ENCODE measurements at places on chromosomes 6 and 20. TPM values are rescaled to one million over a fixed set of nuclear protein-coding genes. Genes with fewer than 3 reads are reported as not detected.
A peak's percentile ranks its signal among the peaks of the same experiment; 100 is the strongest.

DNA sequence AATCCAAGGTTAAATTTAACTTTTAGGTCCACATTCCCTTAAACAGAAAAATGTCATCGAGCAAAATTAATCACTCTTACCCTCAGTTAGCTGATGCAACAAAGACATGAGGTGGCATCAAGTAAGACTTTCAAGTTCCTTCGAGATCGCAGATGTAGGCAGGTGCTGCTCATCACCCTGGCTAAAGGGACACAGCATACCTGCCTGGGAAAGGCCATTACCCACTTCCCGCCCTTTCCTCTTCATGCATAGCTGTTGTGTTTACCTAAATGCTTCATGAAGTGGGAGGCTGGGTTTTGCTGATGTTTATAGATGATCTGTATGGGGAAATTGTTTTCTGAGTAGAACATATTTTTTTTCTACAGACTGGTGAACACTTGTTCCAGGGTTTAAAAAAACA, 67.7 kb downstream of the GFRA4 start:
- DNase-seq: no peak

The OR12D3 gene
- total RNA-seq: not detected

- DNase-seq: no peak
Measured at GRCh38 chr6:169918239-169918953, 167.0 kb downstream of the ERMARD start.

GRCh38 chr6:139054001-139054400, 25.5 kb downstream of the ABRACL start:
- no peak for DNase-seq

GRCh38 chr20:719816-720215, 44.2 kb upstream of the SCRT2 start:
- no peak for DNase-seq

The F13A1 gene
- not detected for total RNA-seq

DNA sequence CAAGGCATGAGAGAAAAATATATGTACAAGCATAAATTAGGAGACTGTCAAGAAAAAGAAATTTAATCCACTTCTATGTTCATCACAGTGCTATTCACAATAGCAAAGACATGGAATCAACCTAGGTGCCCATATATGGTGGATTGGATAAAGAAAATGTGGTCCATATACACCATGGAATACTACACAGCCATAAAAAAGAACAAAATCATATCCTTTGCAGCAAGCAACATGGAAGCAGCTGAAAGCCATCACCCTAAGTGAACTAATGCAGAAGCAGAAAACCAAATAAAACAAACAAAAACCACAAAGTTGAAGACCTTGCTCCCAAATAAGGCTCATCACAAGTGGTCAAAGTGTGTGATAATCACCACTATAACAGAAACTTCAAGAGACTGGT, 36.7 kb downstream of the USP45 start:
- no peak for DNase-seq

- no peak for DNase-seq
Measured at GRCh38 chr6:168905451-168906090, 348.1 kb downstream of the THBS2 start.

- peak; percentile 68 for DNase-seq
Measured at GRCh38 chr20:38692436-38693411, 31.6 kb upstream of the SLC32A1 start.

DNA sequence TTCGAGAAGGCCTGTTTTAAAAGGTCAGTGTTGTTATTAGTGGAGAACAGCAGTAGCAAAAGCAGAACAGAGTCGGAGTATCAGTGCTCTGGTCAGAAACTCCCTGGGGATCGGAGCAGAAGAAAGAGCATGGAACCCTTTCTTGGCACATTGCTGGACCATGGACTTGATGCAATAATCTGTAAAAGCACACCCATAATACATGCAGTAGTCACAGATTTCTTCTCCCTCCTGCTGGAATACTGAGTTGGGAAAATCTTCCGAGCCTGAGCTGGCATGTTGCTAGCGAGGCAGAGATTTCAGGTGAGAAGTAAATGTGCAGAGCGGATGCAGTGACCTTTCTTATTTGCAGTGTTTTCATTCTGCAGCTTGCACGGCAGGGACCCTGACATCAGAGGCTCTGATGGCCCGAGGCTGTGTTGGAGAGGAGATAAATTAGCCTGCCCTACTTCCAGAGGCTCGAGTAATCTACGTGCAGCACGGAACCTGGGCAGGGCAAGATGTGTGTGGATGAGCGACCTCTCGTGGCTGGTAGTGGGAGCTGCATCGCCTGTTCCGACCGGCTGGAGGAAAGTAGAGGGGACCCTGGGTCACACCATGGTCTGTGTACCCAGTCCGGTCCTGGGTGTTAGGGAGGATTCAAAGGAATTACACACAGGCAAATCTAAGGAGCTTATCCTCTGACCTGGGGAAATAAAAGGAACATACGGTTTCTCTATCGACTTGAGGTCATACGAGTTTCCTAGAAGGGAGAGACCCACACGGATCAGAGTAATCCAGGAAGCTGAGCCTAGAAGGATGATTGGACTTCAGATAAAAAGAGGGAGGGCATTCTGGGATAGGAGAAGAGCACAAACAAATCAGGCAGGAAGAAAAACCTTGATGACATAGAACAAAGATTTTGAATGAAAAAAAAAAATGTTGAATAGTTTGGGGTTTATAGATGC, 137.0 kb upstream of the STMND1 start:
- DNase-seq: peak; percentile 64

The ENPP3 gene
- not detected for total RNA-seq

DNA sequence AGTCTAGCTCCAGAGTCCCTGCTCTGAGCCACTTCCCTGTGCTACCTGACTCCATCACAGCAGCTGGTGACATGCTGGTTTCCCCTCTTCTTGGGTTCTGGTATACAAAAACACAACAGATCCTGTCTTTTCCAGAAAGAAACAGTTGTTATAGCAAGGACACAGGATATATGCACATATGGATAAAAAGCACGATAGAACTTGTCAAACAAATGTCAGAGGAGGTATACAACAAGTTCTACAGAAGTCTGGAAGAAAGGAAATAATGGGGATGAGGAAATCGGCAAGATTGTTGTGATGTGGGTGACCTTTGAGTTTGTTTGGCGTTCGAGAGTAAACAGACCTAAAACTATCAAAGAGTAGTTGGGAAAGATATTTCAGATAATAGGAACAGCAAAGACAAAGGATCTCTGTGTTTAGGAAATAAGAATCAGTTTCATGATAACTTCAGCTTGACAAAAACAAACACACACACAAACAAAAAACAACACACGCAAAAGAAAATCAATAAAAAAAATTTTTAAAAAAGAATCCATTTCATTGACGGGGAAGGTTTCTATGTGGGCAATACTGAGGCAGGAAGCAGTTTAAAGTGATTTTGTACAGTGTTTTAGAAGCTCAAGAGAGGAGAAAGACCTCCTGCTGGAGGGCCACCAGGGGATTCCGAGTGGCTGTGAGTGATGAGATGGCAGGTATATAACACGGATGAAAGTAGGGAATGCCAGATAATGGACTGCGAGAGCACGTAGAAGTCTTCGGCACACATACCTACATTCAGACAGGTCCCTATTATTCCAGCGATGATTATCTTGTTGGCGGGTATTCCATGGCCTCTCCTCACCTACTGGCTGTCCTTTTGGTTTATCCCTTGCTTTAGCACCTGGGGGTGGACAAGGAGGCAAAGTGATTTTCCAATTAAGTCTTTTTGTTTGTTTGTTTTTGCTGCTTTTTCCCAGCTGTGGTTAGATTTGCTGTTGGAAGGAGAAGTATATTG, 174.9 kb downstream of the HS3ST5 start:
- DNase-seq: no peak

GRCh38 chr6:140134224-140134623, 759.8 kb upstream of the CITED2 start:
- no peak for DNase-seq

GRCh38 chr6:120198033-120198432, 848.5 kb upstream of the MAN1A1 start:
- peak; percentile 92 for DNase-seq

The QRSL1 gene
- 16.2 TPM for total RNA-seq

DNA sequence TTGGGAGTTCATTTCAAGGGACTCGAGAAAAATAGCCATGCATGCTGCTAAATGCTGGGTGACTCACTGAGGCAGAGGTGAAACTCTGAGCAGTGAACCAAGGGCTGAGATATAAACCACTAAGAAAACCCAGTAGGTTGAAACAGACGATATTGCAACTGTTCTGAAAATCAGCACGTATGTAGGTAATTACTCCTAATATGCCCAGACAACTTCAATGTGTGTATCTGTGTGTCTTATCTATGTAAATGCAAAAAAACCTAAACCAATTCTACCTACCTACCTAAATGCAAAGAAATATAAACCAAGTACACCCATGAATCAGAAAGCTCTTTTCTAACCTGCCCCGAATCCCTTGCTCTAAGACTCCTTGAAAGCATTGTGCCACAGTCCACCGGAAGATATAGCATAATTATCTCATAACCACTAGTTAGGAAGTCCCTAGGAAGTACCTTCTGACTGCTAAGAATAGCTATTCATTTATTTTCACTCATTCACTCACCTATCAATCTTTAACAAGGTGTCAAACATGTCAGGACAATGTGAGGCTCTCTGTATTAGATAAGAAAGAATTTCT, 458.7 kb upstream of the RUNX2 start:
- no peak for DNase-seq

GRCh38 chr20:41218466-41218865, 81.1 kb downstream of the PLCG1 start:
- DNase-seq: no peak

GRCh38 chr6:30917487-30917886, 3.4 kb downstream of the VARS2 start:
- DNase-seq: no peak

- no peak for DNase-seq
Measured at GRCh38 chr6:166439366-166440091, 56.8 kb upstream of the MPC1 start.

- DNase-seq: no peak
Measured at GRCh38 chr20:17491488-17491887, 39.7 kb downstream of the BFSP1 start.

GRCh38 chr6:5279891-5280338, 18.6 kb downstream of the FARS2 start:
- no peak for DNase-seq

The NKAPL gene
- not detected for total RNA-seq

DNA sequence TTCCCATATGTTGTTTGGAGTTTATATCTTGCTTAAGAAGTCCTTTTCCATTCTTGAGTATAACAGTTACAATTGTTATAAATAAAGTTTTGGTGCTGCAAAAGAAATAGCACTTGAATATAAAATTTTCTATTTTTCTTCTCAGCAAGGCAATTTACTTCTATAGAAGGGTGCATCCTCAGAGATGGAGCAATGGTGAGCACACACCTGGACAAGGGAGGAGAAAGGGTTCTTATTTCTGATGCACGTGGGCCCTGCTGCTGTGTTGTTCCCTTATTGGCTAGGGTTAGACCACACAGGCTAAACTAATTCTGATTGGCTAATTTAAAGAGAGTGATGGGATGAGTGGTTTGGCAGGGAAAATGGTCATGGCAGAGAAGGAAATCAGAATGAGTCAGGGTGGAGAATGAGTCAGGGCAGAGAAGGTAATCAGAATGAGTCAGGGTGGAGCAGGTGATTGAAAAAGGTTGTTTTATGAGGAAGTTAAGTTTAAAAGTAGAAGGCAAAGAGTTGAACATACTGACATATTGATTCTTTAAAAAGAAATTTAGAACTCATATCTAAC, 38.0 kb downstream of the CST8 start:
- DNase-seq: peak; percentile 46

The IL17F gene
- not detected for total RNA-seq

DNA sequence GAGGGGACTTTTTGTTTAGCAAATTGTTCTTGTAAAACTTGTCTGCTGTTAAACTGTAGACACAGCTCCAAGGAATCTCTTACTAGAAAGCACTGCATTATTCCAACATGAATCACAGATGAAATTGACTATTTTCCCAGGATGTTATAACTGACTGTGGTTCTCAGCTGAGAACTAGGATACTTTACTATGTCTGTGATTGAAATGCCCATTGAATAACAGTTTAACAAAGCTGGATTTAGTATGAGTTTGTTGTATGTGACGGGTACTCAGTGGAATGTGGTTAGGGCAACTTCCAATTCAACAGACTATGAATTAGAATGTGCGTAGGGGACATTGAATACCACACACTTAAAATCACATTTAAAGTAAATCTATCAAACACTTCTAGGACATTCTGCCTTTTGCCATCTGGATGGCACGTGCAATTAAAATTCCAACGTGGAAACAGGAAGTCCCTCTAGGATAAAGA, 193.4 kb upstream of the PREP start:
- peak; percentile 98 for DNase-seq

DNA sequence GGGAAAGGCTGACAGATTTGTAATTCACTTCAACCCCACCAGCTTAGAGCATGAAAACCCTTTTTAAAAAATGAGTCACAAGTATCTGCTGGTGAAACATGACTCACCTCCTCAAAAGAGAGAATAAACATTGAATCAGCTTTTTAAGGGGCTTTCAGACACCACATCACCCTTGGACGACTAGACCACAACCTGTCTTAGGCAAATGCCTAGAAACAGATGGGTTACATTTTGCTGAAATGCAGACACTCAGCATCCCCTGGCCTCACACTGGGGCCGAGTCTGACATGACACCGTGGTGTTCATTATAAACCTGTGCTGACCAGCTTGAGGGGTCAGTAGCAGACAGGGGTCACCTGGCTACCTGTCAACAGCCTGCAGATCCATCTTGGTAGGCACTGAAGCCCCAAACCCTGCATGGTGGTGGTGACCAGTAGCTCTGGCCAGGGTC, 175.3 kb upstream of the CST7 start:
- DNase-seq: peak; percentile 96
